ENCODE measurements at places on chromosomes 7 and 10. TPM values are rescaled to one million over a fixed set of nuclear protein-coding genes. Genes with fewer than 3 reads are reported as not detected.

The UPK3BL2 gene
- 10.5 TPM for total RNA-seq

DNA sequence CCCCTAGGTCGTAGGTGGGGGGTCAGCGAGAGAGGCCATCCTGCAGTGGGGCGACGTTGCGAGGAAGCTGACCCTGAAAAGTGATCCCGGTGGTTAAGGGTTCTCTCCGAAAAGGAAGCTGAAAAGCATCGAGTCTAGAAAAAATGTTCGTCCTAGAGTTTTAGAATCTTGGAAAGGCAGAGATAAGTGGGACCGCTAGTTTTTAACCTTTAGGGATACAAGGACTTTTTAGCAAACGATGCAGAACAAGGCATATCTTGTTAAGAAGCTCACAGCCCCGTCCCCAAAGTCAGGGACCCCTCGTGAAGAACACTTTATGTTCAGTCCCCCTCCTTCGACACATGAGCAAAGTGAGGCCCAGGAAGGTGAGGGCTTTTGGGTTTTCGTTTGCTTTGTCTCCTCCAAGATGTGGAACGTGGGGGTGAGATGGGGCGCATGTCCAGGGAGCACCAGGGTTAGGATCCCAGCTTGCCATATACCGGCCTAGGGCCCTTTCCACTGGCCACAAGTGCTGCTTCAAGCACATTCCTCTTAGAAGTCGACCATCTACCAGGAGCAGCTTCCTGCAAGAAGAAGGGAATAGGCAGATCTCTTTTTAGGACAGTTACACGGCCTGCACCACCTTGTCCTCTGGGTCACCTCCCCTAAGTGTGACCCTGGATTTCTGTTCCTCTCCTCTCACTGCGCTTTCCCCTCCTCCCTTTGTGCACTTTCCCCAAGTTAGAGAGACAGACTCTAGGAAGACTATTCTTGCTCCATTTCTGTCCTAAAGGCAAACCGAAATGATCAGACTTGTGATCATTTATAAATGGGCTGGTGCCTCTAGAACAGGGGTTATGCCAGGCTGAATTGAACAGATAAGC, 969 bp downstream of the SLC35G1 start:
- no peak overlapping the region for H3K27ac ChIP-seq
- DNase-seq: no peak
- peaks cover 38% of the 10 kb centered on the region for H3K4me1 ChIP-seq
- H3K4me3 ChIP-seq: peak overlapping the region; percentile 82
- H3K27me3 ChIP-seq: peaks cover 56% of the 10 kb centered on the region

The TMEM176B gene
- 1.6 TPM for total RNA-seq

DNA sequence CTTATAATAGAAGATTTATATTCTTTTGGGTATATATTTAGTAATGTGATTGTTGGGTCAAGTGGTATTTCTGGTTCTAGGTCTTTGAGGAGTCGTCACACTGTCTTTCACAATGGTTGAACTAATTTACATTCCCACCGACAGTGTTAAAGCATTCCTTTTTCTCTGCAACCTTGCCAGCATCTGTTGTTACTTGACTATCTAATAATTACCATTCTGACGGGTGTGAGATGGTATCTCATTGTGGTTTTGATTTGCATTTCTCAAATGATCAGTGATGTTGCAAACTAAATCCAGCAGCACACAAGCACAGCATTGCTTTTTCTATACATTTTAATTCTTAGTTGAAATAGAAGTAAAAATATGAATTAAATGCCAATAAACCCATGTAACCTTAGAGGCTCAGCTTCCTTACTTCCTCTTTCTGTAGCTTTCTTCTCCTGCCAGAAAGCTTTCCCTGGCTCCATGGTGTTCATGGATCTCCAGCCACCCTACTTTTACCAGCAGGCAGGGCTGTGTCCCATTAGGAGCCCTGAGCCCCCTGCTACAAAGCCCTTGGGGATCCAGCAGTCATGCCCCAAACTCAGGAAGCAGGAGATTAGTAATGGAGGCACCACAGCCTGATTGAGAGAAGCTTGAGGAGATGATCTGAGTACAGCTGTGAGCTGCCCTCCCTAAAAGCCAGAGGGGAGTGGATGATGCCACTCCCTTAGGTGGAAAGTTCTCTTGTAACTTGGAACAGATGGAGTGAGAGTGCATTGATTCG, 158.6 kb downstream of the TMEM178B start:
- no peaks in the 10 kb centered on the region for H3K36me3 ChIP-seq
- H3K27me3 ChIP-seq: no peaks in the 10 kb centered on the region
- H3K4me3 ChIP-seq: no peak overlapping the region
- H3K4me1 ChIP-seq: peaks cover 49% of the 10 kb centered on the region
- H3K27ac ChIP-seq: no peak overlapping the region

DNA sequence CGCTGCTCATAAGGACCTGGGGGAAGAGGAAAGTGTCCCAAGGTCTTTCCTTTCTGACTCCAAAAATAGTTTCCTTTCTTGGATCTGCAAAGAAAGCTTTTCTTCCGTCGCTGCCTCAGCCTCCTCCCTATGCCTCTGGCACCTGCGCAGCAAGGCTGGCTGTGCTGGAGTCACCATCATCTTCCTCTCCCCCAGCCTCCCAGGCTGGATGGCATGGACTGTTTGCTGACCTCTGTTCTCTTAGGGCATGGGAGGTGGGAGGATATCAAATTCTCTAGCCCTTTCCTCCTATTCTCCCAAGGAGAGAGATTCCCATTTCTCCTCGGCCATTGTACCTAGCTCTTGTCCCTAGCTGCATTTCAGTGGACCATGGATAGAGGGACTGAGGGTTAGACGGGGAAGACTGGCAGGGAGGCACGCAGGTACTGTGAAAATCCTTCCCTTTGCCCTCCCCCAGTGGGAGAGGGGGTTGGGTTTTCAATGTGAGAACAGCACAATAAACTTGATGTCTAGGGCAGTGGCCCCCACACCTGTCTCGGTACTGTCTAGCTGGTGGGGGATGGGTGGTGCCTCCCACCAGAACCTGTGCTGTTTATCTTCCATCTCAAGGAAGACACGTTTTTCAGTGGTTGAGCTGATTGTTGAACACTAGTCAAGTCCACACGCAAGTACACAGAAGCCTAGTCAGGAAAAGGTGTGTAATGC, 2.6 kb downstream of the PPP1R35 start:
- H3K4me1 ChIP-seq: peaks cover 36% of the 10 kb centered on the region
- peaks cover 29% of the 10 kb centered on the region for H3K36me3 ChIP-seq
- no peak for DNase-seq
- H3K27ac ChIP-seq: peak overlapping the region; percentile 93
- peaks cover 6% of the 10 kb centered on the region for H3K27me3 ChIP-seq
- peak overlapping the region; percentile 89 for H3K4me3 ChIP-seq

GRCh38 chr10:101783736-101784118, 481 bp upstream of the NPM3 start:
- no peak for DNase-seq
- H3K36me3 ChIP-seq: peaks cover 20% of the 10 kb centered on the region
- peak overlapping the region; percentile 92 for H3K27ac ChIP-seq
- H3K4me1 ChIP-seq: peaks cover 45% of the 10 kb centered on the region

The WNT2 gene
- total RNA-seq: not detected

The CHST15 gene
- total RNA-seq: 7.9 TPM

DNA sequence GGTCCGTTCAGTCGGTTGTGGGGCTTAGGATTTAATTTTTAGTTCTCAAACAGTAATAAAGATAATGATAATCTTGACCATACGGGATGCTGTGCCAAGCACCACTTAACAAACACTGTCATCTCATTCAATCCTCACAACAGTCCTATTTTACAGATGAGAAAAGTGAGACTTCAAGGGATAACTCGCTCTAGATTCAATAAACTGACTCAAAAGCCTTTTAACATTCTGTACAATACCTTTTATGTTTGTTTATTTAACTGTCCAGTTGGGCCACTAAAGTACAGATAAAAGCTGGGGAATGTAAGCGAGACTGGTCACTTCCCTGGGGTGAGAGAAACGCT, 437 bp upstream of the CFAP69 start:
- H3K27ac ChIP-seq: no peak overlapping the region
- peak overlapping the region; percentile 95 for H3K4me3 ChIP-seq
- peaks cover 39% of the 10 kb centered on the region for H3K4me1 ChIP-seq

The NANOS1 gene
- 2.9 TPM for total RNA-seq

The UTF1 gene
- total RNA-seq: 140 TPM

- H3K27me3 ChIP-seq: peaks cover 6% of the 10 kb centered on the region
- H3K27ac ChIP-seq: no peak overlapping the region
- H3K4me1 ChIP-seq: peaks cover 12% of the 10 kb centered on the region
- no peak for DNase-seq
- peak overlapping the region; percentile 91 for H3K4me3 ChIP-seq
Observed at GRCh38 chr7:91880016-91880412, 488 bp downstream of the MTERF1 start.

The CD36 gene
- total RNA-seq: 1.4 TPM

DNA sequence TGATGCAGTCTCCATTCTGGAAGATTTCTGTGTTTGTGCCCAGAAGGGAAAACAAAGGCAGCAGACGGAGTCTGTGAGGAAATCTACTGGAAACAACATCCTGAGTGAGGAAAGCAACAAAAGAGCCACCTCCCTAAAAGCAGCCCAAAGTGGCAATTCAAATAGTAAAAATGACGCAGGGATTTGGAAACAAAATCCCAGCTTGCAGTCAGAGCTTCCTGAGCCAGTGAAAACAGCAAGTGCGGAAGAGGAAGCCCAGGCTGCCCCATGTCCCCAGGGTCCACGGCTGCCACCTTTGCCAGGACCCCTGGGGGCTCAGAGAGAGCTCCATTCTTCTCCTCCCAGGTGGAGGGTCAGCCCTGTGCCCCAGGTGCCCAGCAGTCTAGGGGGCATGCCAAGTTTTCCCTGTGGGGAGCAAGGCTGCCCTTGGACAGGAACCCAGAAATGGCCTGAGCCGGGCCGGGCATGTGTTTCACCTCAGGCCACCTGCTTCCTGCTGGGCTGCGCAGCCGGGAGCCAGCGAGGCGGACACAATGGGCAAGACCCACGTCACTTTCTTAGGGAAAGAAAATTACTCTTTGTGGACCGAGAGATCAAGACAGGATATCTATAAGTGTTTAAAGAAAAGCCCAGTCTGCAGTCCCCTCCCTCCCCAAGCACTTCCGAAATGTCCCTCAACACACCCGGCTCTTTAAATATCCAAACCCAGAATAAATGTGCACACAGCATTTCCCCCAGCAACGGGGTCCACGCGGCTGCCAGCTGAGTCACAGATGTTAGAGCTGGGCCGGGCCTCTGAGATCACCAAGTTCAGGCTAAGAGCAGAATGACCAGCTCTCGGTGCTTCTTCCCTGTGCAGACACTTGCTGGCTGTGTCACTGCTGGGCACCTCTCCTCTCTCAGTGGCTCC, 231.1 kb downstream of the ARHGAP12 start:
- H3K4me1 ChIP-seq: peaks cover 53% of the 10 kb centered on the region
- H3K27me3 ChIP-seq: peaks cover 1% of the 10 kb centered on the region
- no peak for DNase-seq
- no peak overlapping the region for H3K4me3 ChIP-seq

The LRRD1 gene
- total RNA-seq: not detected

Data from WTC11 (cell line).